NCI-H1092 (cell line): ENCODE measurements at places on chromosomes 1 and 21.
A peak's percentile ranks its signal among the peaks of the same experiment; 100 is the strongest.

- no peak for DNase-seq
Observed at GRCh38 chr1:7174561-7174960, 389.3 kb downstream of the CAMTA1 start.

- no peak for DNase-seq
Observed at GRCh38 chr21:17388226-17388625, 124.6 kb upstream of the CXADR start.

DNA sequence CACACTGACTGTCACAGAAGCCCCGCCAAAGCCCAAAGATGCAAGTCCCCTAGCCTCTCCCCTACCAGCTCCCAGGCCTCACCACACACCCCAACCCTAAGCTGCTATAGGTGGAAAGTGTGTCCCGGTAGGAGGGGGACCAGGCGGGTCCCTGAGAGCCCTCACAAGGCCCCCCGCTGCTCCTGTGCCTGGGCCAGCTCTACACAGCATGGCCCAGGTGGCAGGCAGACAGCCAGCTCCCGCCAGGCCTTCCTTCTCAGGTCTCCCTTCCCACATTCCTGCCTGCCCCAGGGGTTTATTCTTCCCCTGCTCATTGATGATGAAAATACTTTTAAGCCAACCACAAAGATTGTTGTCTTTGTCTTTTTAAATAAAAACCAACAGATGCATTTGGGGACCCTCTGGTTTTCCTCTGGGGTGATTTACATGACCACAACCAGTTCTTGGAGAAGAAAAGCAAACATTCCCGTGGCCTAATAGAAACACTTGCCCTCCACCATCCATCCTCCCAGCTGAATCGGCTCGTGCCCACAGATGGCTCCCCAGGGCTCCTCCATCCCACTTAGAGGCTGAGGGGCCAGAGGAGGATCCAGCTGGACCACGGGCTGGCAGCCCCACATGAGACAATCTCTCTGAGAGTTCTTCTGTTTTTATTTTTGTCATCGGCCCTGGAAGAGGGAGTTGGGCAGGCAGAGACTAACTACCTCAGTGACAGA, 93.1 kb downstream of the DMRTB1 start:
- DNase-seq = no peak

DNA sequence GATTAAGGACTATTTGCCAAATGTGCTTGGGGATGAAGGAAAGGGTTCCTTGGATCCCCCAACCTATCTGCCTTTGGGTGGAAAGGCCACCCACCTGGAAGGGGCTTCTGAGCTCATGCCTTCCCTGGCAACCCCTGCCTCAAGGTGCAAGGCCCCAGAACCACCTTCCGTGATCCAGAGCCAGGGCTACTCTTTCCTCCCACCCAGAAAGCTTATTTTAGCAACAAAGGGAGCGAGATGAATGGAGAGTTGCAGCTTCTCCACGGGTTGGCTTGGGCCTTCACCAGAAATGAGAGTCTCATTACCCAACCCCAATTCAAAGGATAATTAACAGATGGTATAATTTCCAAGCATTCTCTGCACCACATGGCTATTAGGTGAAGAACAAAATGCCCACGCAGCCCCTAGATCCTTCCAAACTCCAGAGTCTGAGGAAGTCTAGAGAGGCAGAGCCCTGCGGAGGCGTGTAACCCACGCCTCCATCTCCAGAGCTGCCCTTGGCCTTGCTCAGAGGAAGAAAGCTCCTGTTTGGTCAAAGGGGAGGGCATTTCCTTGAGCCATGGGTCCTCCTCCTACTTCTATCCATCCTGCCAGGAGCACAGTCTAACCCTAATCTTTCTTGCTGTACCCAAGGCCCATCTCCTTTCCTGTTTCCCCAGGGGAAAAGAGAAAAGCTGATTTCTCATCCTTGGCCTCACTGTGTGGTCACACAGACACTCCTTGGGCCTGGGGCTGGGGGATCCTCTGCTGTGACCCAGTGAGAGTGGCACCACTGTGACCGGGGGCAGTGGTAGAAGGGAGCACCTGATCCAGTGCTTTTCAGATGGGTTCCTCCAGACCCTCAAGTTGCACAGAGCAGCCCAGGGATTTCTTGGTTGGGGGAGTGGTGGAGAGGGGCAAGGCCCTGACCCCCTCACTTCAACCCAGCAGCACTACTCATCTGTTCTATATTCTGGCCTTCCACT, 1.7 kb upstream of the CELSR2 start:
- DNase-seq = no peak

- no peak for DNase-seq
Observed at GRCh38 chr1:147669469-147670318, 630 bp downstream of the ACP6 start.

DNA sequence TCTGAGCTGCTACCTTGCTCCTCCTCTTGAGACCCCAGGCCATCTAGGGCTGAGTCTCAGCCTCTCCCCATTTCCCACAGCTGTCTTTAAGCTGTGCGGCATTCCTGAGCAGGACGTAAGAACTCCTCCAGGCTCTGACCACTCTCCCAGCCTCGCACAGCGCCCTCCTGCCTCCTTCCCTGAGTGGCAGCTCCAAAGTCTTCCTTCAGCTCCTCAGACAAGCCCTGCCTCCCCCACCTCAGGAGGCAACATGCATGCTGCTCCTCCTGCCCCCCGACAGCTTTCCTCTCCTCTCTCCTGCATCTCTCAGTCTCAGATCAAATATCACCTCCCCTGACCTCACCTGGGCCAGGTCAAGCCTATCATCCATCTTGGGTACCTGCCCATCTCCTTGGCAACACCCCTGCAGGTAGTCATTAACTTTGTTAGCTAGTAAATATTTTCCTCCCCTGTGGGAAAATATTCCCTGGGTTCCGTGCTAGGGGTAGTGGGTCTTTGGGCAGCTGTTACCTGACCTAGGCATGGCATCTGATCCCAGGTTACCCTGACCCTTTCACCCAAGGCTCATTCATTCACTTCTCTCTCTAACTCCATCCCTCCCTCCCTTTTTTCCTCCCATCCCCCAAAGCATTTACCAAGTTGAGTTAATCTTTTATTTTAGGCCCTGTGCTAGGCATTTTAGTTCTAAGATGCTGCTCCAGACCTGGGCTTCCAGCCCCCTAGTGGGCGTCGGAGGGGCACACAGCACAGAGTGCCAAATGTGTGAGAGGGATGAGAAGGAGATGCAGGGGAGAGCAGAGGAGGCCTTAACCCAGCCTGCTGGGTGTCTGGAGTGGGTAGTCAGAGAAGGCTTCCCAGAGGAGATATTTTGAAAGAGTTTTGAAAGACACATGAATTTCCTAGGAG, 419.9 kb downstream of the PTPRU start:
- no peak for DNase-seq

DNA sequence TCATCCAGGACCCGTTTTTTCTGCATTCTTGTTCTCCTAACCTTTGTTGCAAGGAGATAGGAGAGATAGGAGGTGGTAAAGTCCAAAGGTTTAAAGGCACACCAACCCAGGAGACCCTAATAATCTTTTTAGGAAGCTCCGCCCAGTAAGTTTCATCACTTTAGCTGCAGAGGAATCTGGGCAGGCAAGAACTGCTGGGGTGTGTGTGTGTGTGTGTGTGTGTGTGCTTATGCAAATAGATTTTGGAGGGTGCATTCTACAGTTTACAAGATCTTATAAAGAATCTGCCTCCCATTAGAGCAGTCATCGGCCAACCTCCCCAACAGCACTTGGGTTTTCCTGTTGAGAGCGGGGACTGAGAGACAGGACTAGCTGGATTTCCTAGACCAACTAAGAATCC, 3.9 kb upstream of the IL10 start:
- no peak for DNase-seq

- DNase-seq = no peak
Observed at GRCh38 chr1:171218661-171219060, 29.6 kb upstream of the FMO1 start.

- DNase-seq = no peak
Observed at GRCh38 chr1:202953392-202953791, 4.7 kb downstream of the ADIPOR1 start.

DNA sequence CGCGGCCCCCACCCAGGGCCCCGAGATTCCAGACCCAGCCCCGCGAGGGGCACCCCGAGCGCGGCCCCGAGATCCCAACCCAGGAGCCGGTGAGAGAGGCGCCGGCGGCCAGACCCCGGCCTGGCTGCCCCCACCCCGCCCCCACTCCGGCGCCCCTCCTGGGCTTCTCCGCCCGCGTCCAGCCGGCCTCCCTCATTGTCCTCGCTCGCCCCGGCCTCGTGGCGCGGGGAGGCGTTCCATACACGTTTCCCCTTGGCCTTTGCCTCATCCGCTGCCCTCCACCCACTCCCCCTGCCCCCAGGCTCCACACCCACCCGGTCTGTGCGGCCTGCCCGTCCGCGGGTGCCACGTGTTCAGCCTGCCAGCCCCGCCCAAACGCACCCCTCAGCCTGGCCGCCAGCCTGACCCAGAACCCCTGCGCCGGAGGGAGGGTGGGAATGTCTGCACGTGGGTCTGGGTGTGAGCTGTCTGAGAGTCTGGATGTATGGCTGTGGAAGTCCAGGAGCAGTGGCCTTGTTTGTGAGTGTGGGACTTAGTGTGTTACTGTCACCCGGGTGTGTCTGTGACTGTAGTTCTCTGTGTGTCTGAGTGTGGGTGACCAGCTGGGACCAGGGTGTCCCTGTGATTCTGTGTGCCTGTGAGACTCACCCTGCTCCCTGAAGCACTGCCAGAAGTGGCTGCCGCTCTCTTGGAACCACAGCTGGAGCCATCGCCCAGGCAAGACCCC, 681 bp downstream of the B4GALT2 start:
- DNase-seq = peak; percentile 31

GRCh38 chr1:9230869-9231533, 3.6 kb upstream of the H6PD start:
- no peak for DNase-seq

DNA sequence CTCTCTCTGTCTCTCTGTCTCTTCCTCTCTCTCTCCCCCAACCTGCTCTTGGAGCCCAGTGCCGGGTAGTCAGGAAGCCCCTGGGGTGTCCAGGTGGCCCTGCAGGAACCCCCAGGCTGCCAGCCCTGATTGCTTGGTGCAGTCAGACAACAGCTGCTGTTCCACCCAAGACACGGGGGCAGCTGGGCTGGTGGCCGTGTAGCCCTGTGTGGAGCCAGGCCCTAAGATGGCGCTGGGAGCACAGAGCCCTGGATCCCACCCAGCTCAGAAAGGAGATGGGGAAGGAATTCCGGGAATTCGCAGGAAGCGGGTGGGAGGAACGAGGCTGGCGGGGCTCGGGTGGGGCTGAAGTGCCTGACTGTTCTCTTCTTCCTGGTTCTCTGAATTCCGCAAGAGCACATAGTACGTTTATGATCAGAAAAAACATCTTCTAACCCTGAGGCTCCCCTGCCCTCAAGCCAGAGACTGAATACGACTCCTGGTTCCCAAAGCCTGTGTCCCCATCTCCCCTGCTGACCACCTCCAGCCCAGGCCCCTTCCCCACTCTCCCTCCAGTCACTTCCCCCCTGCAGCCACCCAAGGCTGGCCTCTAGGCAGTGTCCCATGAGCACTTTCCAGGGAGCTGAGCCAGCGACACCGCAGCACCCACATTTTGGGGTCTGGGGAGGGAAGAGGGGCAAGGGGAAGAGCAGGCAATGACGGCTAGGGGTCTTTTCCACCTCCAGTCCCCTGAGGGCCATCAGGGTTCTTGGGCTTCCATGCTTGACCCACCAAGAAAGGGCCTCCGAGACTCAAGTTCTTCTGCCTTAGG, 55.0 kb downstream of the WNT9A start:
- DNase-seq = no peak

- DNase-seq = no peak
Observed at GRCh38 chr1:45658171-45658570, 28.2 kb downstream of the GPBP1L1 start.

- no peak for DNase-seq
Observed at GRCh38 chr1:79188337-79188736, 181.8 kb upstream of the ADGRL4 start.

GRCh38 chr1:39722495-39722894, 16.2 kb upstream of the PPIE start:
- DNase-seq = no peak

GRCh38 chr1:175192111-175192629, 406 bp downstream of the KIAA0040 start:
- peak; percentile 42 for DNase-seq

DNA sequence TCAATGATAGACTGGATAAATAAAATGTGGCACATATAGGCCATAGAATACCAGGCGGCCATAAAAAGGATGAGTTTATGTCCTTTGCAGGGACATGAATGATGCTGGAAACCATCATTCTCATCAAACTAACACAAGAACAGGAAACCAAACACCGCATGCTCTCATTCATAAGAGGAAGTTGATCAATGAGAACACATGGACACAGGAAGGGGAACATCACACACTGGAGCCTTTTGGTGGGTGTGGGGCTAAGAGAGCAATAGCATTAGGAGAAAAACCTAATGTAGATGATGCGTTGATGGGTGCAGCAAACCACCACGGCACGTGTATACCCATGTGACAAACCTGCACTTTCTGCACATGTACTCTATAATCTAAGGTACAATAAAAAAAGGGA, 883.4 kb upstream of the PRMT6 start:
- DNase-seq = no peak

DNA sequence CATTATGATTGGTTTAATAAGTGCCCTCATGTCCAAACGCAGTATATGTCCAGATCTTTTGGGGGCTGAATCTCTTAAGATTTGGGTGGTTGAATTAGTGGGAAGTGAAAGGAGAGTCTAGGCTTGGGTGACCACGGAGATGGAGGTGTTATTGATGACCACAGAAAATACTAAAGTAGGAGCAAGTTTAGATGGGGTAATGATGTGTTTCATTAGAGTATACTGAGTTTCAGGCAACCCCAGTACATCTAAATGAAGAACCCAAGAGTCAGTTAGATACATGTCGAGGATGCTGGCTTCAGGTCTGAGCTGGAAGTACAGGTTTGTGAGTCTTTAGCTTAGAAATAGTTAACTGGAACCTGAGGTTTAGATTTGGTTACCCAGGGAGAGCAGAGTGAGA, 6.5 kb upstream of the ZZZ3 start:
- DNase-seq = no peak

DNA sequence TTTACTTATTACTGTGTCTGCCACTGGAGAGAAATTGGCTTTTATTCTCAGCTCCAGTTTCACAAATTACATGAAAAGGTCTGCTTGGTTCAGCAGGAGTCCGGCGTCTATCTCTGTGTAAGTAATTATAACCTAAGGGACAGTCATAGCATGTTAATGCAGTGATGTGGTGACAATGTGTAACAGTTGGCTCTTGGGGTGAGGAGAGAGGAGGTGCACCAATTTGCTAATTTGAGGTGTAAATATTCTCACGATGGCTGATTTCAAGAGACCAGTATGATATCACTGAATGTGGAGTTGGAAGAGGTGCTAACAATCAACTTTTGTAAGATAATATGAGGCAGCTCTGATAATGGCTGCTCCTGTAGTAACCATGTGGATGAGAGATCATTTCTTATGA, 86.1 kb downstream of the CTH start:
- DNase-seq = no peak

GRCh38 chr1:3399732-3400131, 54.7 kb upstream of the ARHGEF16 start:
- DNase-seq = no peak

GRCh38 chr21:38440746-38441145, 57.5 kb downstream of the ERG start:
- DNase-seq = no peak
